Thyroid gland (tissue), 4 donors: ENCODE measurements at places on chromosomes 6 and 20. TPM values are rescaled to one million over a fixed set of nuclear protein-coding genes. Genes with fewer than 3 reads are reported as not detected.
A peak's percentile ranks its signal among the peaks of the same experiment; 100 is the strongest.

- H3K4me1 ChIP-seq: peaks cover 14% of the 10 kb centered on the region
- no peaks in the 10 kb centered on the region for H3K27me3 ChIP-seq
- no peak overlapping the region for H3K4me3 ChIP-seq
- no peak for DNase-seq
These were observed 31.6 kb upstream of the CD93 start for GRCh38 chr20:23117738-23118137.

The BHLHE23 gene
- not detected for total RNA-seq

DNA sequence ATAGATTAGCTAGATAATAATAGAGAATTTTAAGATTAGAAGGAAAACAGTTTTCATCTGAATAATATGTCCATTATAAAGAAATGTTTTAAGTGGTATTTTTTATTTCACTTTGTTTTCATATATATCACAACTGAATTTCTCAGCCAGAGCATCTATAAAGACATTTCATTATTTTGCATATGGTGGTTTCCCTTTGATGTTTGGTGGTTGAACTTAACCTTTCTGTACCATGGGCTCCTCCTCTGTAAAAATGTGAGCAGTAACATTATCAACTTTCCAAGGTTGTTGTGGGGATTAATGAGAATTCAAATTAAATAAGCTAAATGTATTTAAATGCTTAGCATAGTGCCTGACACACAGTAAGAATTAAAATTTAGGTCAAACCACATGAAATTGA, 119.8 kb upstream of the QKI start:
- no peaks in the 10 kb centered on the region for H3K36me3 ChIP-seq
- H3K4me1 ChIP-seq: no peaks in the 10 kb centered on the region
- no peaks in the 10 kb centered on the region for H3K27me3 ChIP-seq
- no peak for DNase-seq

DNA sequence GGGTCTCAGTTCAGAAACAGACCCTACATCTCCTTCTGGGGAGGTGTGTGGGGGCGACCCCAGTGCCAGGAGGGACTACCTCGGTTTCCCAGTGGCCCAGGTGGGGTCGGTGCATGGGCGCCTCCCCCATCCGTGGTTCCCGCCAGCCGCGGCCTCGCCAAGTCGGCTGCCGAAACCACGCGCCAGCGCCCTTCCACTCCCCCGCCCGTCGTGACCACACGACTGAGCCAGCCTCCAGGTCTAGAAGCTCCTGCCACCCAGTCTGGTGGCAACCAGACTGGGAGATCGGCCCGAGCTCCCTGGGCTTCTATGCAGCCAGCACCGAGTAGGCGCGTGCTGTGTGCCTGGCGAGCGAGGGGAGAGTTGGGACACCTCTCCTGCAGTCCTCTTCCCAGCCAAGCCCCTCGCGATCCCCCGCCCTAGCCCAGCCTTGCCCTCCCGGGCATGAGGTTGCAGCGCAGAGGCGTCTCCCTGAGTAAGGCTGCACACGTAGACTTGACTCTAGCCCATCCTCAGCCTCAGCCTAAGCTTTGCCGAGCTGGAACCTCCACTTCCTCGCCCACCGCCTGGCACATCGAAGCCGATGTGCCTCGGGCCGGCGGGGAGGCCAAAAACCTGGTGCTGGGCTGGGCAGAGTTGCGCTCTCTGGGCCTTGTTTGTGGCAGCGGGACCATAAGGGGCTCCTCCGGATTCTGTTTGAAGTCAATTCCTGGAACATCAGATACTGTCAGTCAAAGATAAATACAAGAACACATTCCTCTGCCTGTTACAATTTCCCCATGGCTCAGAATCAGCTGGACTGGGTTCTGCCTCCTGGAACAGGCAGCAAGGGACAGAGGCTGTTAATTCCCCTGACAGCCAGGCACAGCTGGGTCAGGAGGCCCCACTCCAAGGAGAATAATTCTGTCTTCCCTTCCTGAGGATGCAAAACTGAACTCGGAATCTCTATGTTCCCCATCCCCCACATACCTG, 1.5 kb upstream of the CPNE5 start:
- H3K4me1 ChIP-seq: peaks cover 9% of the 10 kb centered on the region
- DNase-seq: peak; percentile 27
- no peak overlapping the region for H3K27ac ChIP-seq

GRCh38 chr6:27327023-27327738, 15.1 kb upstream of the POM121L2 start:
- H3K36me3 ChIP-seq: no peaks in the 10 kb centered on the region
- no peaks in the 10 kb centered on the region for H3K27me3 ChIP-seq
- H3K4me3 ChIP-seq: no peak overlapping the region
- H3K4me1 ChIP-seq: no peaks in the 10 kb centered on the region
- H3K27ac ChIP-seq: no peak overlapping the region

The ADGRB3 gene
- 0.45 TPM for total RNA-seq

DNA sequence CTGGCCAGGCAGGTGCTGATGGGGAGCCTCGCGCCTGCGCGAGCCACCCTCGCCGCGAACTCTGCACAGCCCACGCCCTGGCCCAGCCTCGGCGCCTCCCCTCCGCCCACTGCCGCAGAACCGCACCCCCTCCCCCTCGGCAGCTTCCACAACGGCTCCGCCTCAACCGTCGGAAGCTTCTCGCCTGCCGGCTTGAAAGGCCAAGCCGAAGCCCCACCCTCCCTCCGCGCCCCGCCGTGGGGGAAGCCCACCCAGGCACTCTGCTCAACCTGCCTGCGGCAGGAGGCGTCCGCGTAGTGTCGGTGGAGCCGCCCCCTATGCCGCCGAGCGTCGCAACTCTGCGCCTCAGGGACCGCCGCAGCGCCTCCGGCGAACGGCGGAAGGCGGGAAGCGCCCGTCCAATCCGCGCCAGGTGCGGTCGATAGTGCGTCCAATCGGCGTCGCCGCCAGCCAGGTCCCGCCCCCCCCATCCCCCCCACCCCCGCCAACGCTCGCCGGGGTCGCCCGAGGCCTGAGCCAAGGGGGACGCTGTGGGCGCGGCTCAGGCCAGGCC, at the start of gene SYCP2:
SYCP2 (minus strand) TSS at position 342 of the 553 bp plus-strand sequence. CDS start 11,224 bp downstream, outside the sequence.
- H3K27ac ChIP-seq: no peak within 1 kb of the TSS
- H3K27me3 ChIP-seq: no peaks in the 10 kb centered on the region
- H3K4me1 ChIP-seq: peaks cover 5% of the 10 kb centered on the region
- DNase-seq: peak; percentile 17
- H3K36me3 ChIP-seq: no peaks in the 10 kb centered on the region

The HLA-DOA gene
- 25.9 TPM for total RNA-seq

DNA sequence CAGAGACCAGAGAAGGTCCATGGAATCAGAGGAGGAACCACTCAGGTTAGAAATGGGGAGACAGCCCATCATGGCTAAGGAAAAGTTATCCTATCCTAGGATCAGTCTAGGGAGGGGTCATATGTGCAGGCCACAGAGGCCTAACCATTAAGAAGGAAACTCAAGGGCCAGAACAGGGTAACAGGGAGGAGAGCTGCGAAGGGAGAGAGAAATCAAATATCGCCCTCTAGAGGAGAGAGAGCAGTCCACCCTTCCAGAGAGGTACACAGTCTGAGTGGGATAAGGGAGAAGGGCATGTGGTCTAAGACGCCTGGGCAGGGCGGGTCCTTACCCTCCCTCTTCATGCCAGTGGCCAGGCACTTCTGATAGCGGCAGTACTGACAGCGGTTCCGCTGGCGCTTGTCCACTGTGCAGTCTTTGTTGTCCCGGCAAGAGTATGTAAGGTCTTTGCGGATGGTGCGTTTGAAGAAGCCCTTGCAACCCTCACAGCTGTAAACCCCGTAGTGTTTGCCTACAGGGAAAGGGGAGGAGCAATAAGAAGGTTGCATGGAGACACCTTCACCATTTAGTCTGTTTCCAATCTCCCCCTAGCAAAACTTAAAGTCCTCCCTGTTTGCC, 2.9 kb downstream of the RXRB start:
- no peaks in the 10 kb centered on the region for H3K27me3 ChIP-seq
- H3K27ac ChIP-seq: no peak overlapping the region
- no peak overlapping the region for H3K4me3 ChIP-seq
- peaks cover 28% of the 10 kb centered on the region for H3K4me1 ChIP-seq
- DNase-seq: peak; percentile 32
- peaks cover 38% of the 10 kb centered on the region for H3K36me3 ChIP-seq

The RAET1E gene
- 1.7 TPM for total RNA-seq

The NRSN1 gene
- not detected for total RNA-seq

- no peaks in the 10 kb centered on the region for H3K36me3 ChIP-seq
- no peaks in the 10 kb centered on the region for H3K4me1 ChIP-seq
- H3K27me3 ChIP-seq: no peaks in the 10 kb centered on the region
- no peak for DNase-seq
These were observed 62.9 kb downstream of the BMP5 start for GRCh38 chr6:55812509-55812908.

DNA sequence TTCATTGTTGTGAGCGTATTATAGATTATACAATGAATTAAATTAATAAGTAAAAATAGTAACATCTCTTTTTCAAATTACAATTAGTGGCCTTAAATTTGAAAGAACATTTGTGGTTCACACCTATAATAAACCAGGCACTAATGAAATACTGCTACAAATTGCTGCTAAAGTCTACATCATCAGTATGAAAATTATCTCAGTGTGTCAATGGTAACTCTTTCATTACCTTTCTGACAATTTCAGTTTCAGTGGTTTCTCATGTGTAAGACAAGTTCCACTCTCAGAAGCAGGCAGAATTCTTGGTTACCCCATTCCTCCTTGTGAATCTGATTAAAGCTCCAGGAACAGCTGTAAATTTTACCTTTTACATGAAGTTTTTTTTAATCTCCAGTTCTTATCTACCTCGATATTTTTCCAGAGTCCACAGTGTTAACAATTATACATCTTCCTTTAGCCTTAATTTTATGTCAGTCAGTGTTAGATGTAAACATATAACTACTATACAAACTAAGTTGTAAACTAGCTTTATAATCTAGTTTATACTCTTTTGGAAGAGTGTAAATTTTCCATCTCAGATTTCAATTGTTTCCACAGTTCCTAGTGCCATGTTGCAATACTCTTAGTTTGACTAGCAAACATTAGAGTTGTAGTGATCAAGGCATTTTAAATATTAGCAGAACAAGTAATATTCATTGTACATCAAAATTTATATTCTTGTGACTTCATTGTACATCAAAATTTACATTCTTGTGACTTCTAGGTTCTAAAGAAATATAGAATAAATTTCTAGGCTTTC, 1038.4 kb downstream of the EPHA7 start:
- no peaks in the 10 kb centered on the region for H3K4me1 ChIP-seq
- H3K27me3 ChIP-seq: no peaks in the 10 kb centered on the region
- H3K27ac ChIP-seq: no peak overlapping the region
- H3K36me3 ChIP-seq: no peaks in the 10 kb centered on the region

The ZSCAN31 gene
- total RNA-seq: 70.1 TPM

- DNase-seq: no peak
- no peaks in the 10 kb centered on the region for H3K4me1 ChIP-seq
- no peak overlapping the region for H3K27ac ChIP-seq
- no peaks in the 10 kb centered on the region for H3K36me3 ChIP-seq
These were observed 238.1 kb upstream of the MARCKS start for GRCh38 chr6:113619077-113619476.

DNA sequence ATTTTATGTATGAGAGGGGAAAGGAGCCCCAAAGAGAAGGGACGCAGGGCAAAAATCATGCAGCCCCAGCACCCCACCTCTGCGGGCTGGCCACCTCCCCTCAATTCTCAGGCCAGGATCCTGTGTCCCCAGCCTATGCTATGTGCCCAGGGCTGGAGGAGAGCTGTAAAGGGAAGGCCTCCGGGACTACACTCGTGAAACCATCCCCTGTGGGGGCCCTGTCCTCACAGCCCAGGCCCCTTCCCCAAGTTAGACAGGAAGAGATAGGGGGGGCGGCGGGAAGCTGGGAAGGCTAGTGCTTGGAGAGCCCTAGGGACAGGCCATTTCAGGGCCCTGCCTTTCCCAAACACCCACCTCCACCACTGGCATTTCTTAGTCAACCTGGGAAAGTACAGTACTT, 1.4 kb upstream of the COL11A2 start:
- peaks cover 44% of the 10 kb centered on the region for H3K4me1 ChIP-seq
- no peak for DNase-seq
- H3K27me3 ChIP-seq: no peaks in the 10 kb centered on the region
- H3K36me3 ChIP-seq: peaks cover 35% of the 10 kb centered on the region

- DNase-seq: no peak
- no peaks in the 10 kb centered on the region for H3K27me3 ChIP-seq
- no peak overlapping the region for H3K27ac ChIP-seq
- no peak overlapping the region for H3K4me3 ChIP-seq
- H3K4me1 ChIP-seq: no peaks in the 10 kb centered on the region
- H3K36me3 ChIP-seq: no peaks in the 10 kb centered on the region
These were observed 572.7 kb upstream of the FLRT3 start for GRCh38 chr20:14910126-14910525.

- no peak overlapping the region for H3K4me3 ChIP-seq
- DNase-seq: no peak
- H3K36me3 ChIP-seq: no peaks in the 10 kb centered on the region
- H3K27ac ChIP-seq: no peak overlapping the region
These were observed 97.8 kb downstream of the NOL4L start for GRCh38 chr20:32487381-32487780.

DNA sequence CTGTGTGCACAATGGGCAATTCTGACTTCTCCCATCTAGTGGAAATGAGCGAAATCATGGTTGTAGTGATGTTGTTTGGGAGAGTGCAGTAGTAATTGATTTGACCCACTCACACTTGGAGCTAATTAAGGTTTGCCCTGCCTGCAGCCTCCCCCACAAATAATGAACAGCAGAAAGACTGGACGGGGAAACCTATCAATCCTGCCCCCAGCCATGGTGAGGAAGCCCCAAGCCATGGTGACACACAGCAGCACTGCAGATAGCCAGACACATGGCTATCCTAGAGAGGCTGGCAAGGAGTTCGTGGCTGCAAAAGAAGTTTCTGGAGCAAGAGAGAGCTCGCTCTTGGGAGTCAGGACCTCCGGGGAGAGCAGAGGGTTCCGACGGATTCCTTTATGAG, 27.8 kb downstream of the SAYSD1 start:
- no peak overlapping the region for H3K4me3 ChIP-seq
- H3K27ac ChIP-seq: no peak overlapping the region
- DNase-seq: no peak
- no peaks in the 10 kb centered on the region for H3K27me3 ChIP-seq
- no peaks in the 10 kb centered on the region for H3K4me1 ChIP-seq

- no peaks in the 10 kb centered on the region for H3K36me3 ChIP-seq
- no peak overlapping the region for H3K4me3 ChIP-seq
- DNase-seq: no peak
- H3K27me3 ChIP-seq: no peaks in the 10 kb centered on the region
These were observed 406.8 kb upstream of the SULF2 start for GRCh38 chr20:48192109-48192508.

- no peak overlapping the region for H3K4me3 ChIP-seq
- no peak for DNase-seq
- H3K27ac ChIP-seq: peak overlapping the region; percentile 11
- H3K36me3 ChIP-seq: no peaks in the 10 kb centered on the region
These were observed 7.7 kb downstream of the LRP11 start for GRCh38 chr6:149856256-149856994.

The SEMG1 gene
- not detected for total RNA-seq

The OTOR gene
- not detected for total RNA-seq

GRCh38 chr6:116278854-116279231, 887 bp downstream of the TSPYL1 start:
- H3K27ac ChIP-seq: peak overlapping the region; percentile 99
- H3K4me3 ChIP-seq: peak overlapping the region; percentile 82
- DNase-seq: peak; percentile 68
- H3K27me3 ChIP-seq: no peaks in the 10 kb centered on the region
- H3K36me3 ChIP-seq: no peaks in the 10 kb centered on the region

GRCh38 chr20:61354501-61354900, 102.4 kb downstream of the CDH4 start:
- no peak overlapping the region for H3K4me3 ChIP-seq
- H3K36me3 ChIP-seq: no peaks in the 10 kb centered on the region
- no peaks in the 10 kb centered on the region for H3K27me3 ChIP-seq
- no peak for DNase-seq
- H3K27ac ChIP-seq: no peak overlapping the region
